Aorta (tissue), 5 donors: ENCODE measurements at places on chromosomes 2 and 18. TPM values are rescaled to one million over a fixed set of nuclear protein-coding genes. Genes with fewer than 3 reads are reported as not detected.

Gene SERPINB11
- not detected for total RNA-seq

GRCh38 chr2:218501665-218502064 lies 66.5 kb downstream of the USP37 start:
- no peak overlapping the region for H3K4me3 ChIP-seq
- no peak for DNase-seq
- H3K4me1 ChIP-seq, result no peaks in the 10 kb centered on the region
- no peaks in the 10 kb centered on the region for H3K27me3 ChIP-seq
- no peak overlapping the region for H3K27ac ChIP-seq

DNA sequence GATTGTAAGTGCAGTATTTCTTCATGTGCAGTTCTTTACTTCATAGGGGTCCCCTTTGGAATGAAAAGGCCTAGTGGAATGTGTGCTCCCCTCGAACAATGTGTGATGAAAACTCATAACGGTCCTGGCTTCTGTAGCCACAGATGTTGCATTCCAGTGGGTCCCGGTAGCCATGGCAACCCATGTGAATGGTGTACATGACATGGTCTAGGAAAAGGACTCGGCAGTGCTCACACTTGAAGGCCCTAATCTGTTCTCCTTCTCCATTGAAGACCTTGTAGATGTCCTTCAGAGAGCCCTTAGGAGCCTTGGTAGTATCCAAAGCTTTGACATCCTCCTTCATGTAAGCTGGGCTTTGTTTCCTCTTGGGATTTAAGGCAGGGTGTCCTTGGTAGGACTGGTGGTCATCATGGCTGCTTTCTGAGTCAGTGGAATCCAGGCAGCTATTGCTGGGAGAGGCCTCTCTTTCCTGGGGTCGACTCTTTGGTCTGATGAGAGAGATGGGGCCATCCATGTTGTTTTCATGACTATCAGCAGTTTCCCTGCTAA lies 144.0 kb downstream of the IKZF2 start:
- DNase-seq, result no peak
- H3K4me3 ChIP-seq, result no peak overlapping the region
- no peaks in the 10 kb centered on the region for H3K4me1 ChIP-seq
- no peaks in the 10 kb centered on the region for H3K27me3 ChIP-seq

GRCh38 chr2:30481323-30481800 lies 34.3 kb downstream of the LCLAT1 start:
- H3K36me3 ChIP-seq, result no peaks in the 10 kb centered on the region
- no peak overlapping the region for H3K27ac ChIP-seq
- peak; percentile 80 for DNase-seq
- H3K27me3 ChIP-seq, result no peaks in the 10 kb centered on the region
- no peak overlapping the region for H3K4me3 ChIP-seq
- H3K4me1 ChIP-seq, result peaks cover 7% of the 10 kb centered on the region

GRCh38 chr18:75638223-75638775 lies 210.8 kb upstream of the SMIM21 start:
- DNase-seq, result no peak
- H3K27ac ChIP-seq, result no peak overlapping the region
- H3K36me3 ChIP-seq, result no peaks in the 10 kb centered on the region
- no peaks in the 10 kb centered on the region for H3K27me3 ChIP-seq
- H3K4me3 ChIP-seq, result no peak overlapping the region
- no peaks in the 10 kb centered on the region for H3K4me1 ChIP-seq

Gene GLI2
- total RNA-seq, result 18.5 TPM

DNA sequence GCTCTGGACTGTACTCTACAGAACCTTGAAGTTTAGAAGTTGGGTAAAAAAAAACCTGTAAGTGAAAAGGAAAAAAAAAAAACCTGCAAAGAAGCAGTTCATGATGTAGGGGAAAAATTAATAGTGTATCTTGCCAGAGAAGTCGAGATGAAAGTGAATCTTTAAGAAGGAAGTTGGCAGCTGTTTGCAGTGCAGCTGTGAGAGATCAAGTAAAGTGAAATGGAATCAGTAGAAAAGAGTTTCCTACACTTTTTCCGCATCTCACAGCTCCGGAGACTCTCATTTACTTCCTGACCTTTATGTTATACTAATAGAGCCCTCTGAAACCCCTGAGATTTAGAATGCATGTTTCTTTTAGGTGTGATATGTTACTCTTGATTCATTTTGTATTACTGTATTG lies 19.2 kb downstream of the RNMT start:
- no peaks in the 10 kb centered on the region for H3K27me3 ChIP-seq
- no peaks in the 10 kb centered on the region for H3K4me1 ChIP-seq
- no peak overlapping the region for H3K27ac ChIP-seq
- DNase-seq, result no peak
- peaks cover 12% of the 10 kb centered on the region for H3K36me3 ChIP-seq

- H3K27ac ChIP-seq, result no peak overlapping the region
- DNase-seq, result no peak
- peaks cover 7% of the 10 kb centered on the region for H3K36me3 ChIP-seq
- no peaks in the 10 kb centered on the region for H3K4me1 ChIP-seq
- no peaks in the 10 kb centered on the region for H3K27me3 ChIP-seq
- no peak overlapping the region for H3K4me3 ChIP-seq
Observed at GRCh38 chr18:45940724-45941123, 26.4 kb downstream of the EPG5 start.
